ENCODE measurements at places on chromosomes 13 and 19.

DNA sequence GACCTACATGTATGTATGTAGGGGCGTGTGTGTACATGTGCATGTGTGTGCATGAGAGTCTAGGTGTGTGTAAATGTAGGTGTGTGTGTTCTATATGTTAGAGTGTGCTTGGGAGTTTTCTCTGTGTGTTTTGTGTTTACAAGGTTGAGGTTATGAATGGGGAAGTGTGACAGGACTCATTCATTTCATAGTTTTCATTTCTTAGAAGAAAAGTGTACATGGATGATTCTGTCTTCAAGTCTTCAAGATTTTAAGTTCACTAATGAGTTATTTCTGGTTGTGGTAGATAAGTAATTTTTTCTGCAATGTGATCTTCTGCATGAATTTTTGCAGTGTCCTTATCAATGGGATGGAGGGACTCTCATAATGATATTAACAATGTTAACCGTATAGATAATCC is 118.2 kb upstream of the SLC10A2 start:
- no peak for DNase-seq

- DNase-seq, result no peak
Measured at GRCh38 chr19:20067943-20068342, 9.9 kb upstream of the ZNF90 start.

- DNase-seq, result peak; percentile 93
Measured at GRCh38 chr19:19900729-19901444, at the start of gene ZNF93. Gene ZNF93 (plus strand): TSS chr19:19900946. CDS start chr19:19901089, 143 bp downstream.

DNA sequence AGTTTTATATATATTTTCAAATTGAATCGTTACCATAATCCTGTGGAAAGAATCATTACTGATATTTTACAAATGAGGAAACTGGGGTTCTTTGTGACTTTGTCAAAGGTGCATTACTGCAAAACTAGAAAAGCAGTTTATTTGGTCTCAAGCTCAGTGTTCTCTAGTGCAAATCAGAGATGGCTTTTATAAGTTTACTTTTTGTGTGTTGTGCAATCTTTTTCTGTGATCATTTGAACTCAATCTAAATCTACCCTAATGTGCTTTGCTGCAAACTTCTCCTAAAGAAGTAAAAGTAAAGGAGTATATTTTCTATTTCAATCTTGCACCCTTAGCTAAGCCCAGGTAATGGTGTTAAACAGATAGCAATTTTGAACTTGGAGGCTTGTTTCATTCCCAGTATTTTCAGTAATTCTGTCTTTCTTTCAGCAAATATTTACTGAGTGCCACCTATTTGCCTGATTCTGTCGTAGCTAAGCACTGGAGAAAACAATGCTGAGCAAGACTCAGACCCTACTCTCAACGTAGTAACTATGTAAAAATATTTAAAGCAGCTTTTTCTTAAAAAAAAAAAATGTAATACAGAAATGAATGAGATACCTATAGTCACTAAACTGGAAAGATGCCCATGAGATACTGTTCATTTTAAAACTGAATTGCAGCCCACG is 124.0 kb downstream of the TDRD3 start:
- no peak for DNase-seq

- DNase-seq, result peak; percentile 17
Measured at GRCh38 chr13:45340422-45341033, 455 bp downstream of the TPT1 start.

DNA sequence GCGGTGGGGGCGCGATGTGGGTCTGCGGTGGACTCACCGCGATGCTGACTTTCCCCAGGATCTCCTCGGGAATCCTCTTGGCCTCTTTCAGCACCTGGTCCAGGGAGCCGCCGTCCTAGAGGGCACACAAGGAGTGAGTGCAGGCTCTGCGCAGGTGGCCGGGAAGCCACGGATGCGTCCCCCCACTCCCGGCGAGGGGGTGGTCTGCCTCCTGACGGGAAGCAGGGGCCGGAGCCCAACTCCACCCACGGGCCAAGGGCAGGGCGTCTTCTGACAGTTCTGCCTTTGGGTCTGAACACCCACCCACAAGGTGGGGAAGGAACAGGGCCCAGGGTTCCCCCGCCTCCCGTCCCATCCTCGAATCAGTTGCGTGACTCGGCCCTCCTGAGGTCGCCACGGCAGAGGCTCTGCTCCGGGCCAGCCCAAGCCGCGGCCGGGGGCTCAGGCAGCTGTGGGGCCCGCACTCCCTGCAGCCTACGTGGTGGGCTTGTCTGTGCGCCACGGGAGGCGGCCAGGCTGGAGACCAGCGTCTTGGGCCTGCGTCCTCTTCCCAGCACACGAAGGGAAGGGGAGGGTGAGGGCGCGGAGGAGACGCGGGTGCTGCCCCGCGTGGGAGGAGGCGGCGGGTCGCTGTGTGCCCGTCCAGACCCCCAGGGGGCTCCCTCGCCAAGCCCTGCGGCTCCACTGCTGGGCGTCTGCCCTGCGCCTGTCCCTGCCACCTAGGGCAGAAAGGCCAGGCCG is 21.4 kb downstream of the MAP2K2 start:
- DNase-seq, result no peak

DNA sequence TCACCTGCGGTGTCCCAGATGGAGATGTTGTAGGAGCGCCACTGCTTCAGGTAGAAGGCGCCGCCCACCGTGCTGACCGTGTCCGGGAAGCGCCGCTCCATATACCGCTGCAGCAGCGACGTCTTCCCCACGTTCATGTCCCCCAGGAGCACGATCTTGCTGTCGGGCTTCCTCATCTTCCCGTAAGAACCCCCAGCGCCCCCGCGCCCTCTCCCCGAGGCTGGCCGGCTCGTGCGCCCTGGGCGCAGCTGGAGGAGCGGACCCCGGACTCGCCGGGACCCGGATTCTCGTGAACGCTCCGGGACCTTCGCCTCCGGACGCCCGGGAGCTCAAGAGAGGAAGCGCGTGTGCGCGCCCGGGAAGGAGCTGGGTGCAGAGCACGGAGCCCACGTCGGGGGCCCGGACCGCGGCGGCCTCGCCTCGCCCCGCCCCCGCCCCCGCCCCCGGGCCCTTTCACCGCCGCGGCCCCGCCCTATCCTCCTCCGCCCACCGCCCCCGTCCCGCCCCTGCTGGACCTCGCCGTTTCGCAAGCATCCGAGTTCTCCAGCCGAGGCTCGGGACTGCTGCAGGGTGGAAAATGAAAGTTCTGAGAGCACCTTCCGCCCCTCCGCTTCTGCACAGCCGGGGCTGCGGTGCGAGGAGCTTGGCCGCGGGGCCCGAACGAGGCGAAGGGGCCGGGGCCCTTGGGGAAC is at the start of gene RAB20:
Gene RAB20, minus strand, starts transcription at position 379 of the 692 bp plus-strand sequence. Its CDS starts 203 bp downstream, at position 176.
- DNase-seq, result no peak

GRCh38 chr13:46341112-46341711 is 45.8 kb downstream of the RUBCNL start:
- peak; percentile 18 for DNase-seq

DNA sequence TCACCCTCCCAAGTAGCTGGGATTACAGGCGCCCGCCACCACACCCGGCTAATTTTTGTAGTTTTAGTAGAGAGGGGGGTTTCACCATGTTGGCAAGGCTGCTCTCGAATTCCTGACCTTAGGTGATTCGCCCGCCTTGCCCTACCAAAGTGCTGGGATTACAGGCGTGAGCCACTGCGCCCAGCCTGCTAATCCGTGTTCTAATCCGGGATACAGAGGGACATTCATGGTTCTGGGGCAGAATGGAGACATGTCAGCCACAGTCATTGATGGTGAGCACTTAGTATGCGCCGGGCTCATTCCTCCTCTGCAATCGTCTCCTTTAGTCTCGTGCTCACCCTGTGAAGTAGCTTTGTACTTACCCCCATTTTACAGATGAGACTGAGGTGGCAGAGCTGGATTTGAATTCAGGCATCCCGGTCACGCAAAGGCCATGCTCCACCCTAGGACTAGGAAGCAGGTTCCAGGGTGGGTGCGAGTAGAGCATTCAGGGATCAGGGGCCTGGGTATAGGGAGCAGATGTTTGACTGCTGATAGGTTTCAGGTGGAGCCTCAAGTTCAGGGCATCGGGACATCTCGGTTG is 8.2 kb downstream of the RRAS start:
- no peak for DNase-seq

GRCh38 chr19:16778796-16779411 is 50.3 kb upstream of the SIN3B start:
- no peak for DNase-seq
